ENCODE measurements at places on chromosomes 2 and 18.

DNA sequence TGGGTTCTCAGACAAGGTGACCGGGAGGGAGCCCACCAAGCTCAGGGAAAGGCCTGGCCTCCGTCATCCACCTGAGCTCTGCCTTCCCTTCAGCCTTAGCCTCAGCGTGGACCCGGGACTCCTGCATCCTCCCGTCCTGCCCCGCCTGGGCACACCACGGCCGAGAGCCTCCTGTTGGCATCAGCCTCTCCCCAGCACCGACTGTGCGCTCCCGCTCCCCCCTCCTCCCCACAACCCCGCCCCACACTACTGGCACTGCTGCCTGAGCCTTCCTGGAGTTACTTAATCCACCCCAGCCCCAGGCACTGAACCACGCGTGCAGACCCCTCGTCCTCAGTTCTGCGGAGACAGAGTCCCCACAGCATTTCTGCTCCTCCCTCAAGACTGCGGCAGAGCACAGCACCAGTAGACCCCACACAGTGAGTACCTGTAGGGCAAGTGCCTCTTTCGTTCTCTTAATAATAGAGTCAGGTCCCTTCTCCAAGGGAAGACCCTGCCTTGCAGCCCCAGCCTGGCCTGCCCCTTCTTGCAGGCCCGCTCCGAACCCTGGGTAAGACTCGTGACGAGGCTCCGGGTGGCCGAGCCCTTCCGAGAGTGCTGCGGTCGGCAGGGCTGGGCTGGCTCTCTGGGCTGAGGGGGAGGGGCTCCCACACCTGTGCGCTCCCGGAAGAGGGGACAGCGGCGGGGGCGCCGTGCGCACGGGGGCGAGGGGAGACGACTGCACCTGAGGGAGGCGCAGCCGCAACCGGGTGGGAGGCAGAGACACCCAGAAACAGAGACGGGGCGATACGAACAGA, at the start of gene AMER3:
Gene AMER3, plus strand, starts transcription at position 285 of the 797 bp plus-strand sequence. CDS start 6,533 bp downstream, outside the sequence.
- no peak for DNase-seq

- no peak for DNase-seq
Observed at GRCh38 chr2:98519156-98519555, 74.5 kb downstream of the INPP4A start.

DNA sequence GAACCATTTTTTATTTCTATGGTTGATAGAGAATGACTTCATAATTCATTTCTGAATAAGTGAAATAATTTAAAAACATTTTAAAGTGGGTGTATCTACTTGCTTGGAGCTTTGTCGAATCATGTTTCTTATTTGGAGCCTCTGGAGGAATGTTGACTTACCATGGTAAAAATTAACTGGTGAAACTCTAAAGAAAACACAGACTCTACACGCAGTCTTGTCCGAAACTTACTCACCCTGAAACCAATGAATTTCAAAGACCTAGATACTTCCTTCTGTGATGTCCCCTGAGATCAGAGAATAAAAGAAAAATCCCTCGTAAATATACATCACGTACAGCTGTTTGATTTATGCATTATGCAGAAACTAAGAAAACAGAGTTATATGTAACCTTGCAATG, 665.2 kb upstream of the NRXN1 start:
- DNase-seq = no peak

- no peak for DNase-seq
Observed at GRCh38 chr2:160920061-160920460, 240.2 kb upstream of the TANK start.

GRCh38 chr2:131044757-131045150, 48.5 kb downstream of the FAM168B start:
- DNase-seq = no peak

DNA sequence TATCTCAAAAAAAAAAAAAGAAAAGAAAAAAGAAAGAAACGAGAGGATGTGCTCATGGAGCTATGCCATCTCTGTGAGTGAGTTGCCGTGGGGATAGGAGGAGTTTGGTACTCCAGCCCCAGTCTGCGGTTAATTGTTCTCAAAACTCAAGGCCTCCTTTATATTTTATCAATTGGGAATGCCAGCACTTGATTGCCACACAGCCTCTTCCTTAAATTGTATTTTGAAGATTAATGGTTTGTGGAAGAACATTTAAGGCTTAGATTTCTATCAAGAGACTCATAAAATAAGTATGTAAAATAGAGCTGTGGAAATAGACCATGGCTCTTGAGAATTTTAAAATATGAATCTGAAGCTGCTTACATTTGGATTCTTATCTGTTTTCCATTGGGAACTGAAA, 29.8 kb downstream of the KCNE4 start:
- no peak for DNase-seq

DNA sequence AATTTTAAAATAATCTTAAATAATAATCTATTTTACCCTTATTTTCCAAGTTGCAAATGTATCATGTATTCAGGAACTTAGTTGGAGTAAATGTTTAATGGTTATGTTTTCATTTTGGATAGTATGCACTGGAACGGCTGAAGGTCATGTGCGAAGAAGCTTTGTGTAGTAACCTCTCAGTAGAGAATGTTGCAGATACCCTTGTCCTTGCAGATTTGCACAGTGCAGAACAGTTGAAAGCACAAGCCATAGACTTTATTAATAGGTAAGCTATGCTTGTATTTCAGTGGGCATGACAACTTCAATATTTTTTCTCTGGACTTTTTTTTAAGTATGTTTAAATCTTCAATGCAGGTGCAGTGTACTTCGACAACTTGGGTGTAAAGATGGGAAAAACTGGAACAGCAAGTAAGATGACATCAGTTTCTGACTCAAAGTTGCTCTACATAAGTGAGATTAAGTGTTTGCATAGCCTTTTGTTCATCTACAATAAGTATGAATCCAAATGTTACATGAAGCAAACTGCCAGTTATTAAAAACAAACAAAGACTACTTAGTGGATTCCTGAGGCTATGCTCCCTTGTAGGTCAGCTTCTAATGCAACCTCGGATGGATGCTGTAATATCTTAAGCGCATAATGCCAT, 63.1 kb downstream of the SPOPL start:
- no peak for DNase-seq

DNA sequence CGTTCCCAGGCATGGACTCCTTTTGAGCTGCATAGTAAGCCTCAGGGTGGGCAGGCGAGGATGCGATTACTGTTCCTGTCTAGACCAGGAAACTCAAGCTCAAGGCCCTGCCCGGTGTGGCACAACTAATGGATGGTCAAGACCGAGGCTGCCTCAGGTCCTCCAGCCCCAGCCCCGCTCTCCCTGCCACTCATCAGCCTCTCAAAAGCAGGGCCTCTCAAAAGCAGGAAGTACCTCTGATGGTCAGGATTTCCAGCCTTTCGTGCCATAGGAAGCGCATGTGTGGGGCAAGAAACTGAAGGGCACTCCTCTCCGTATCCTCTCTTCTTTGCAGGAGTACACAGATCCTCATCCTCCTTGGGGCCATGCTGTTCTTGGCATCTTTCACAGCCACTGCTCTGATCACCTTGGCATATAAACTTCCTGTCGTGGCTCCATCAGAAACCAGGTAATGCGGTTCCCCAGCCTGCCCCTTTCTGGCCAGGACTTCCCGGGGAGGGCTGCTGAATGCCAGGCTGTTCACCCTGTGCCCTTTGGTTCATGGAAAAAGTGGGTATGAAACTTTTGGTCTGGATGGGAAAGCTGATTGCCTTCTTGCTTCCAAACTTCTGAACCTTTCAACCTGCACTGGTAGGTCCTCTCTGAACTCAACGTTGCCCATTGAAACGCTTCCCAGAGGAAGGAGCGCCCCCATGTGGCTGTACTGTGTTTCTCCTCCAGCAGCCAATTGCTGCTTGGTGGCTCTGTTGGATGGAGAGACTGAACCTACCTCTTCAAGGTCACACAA, 82.8 kb upstream of the SEC11C start:
- DNase-seq = no peak

DNA sequence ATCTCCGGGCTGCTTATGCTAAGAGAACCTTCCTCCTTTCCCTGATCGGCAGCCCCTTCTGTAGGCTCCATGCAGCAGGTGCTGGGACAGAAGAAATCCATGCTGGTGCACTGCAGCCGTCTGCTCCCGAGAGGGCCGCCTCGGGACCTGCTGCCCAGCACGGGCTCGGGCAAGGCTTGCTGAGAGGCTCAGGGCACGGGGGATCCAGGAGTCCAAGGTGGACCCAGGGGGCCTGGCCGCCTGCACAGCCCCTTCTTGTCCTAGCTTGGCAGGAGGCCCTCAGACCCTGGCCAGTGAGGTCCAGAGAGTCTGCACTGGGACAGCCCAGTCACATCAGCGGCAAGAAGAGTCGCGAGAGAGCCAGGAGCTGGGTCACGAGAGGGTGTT, 13.3 kb upstream of the DUSP2 start:
- no peak for DNase-seq

- no peak for DNase-seq
Observed at GRCh38 chr2:165113414-165113813, 90.4 kb downstream of the SCN3A start.

DNA sequence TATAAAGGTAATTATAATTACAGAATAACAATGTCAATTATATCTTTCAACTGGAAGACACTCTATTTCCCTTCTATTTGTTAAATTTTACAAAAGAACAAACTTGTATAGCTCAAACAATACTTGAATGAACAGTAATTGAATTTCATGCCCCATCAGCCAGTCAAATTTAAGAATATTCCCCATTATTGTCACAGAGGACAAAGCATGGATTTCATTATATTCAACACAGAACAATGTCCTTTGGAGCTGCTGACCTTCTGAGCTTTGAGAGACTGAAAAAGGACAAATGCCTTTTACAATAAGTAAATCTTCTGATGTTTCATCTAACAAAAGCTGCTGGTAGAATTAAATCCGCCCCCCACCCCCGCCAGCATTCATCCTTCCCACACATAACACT, 187.5 kb upstream of the MC4R start:
- no peak for DNase-seq

DNA sequence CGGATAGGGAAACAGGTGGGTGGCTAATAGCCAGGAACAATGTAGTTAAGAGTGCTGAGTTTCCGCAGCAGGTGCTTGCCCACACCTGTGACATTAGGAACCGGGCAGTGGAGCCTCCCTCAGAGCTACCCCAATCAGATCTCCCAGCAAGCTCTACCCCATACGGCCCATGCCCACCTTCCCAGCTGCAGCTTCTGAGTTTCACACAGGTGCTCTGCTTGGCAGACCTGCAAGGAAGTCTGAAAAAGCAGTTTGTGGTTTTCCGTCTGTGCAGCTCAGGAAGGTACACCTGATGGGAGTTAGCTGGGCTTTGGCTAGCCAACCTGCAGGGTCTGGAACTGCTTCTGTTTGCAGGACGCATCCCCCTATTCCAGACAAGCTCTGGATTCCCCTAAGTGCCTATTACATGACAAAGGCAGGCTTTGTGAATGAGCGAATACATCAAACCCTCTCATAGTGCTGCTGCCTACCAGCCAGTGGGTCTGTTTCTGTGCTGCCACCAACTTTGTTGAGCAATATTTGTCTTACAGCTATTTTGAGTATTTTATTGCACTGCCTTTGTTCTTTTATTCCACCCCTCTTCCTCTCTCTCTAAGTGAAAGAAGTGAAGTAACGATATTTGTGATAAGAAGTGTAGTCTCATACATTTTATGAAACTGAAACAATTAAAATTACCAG, 24.7 kb upstream of the CEP68 start:
- no peak for DNase-seq

- no peak for DNase-seq
Observed at GRCh38 chr18:24126155-24126961, 12.5 kb upstream of the CABYR start.

DNA sequence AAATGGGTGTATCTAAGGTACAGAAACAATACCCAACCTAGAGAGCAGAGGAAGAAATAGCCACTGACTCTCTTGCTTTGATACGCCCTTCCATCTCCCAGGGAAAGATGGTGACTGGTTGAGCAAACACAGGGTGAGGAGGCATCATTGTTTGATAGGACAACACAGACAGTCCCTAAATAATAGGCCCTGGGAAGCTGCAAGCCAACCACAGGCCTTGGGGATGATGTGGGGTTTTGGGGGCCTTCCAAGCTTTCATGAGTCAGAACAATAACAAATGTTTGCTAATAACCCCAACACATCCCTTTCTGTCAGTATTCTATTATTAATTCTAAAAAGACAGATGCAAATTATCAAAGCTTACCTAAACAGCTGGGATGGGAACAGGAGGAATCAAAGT, 9.8 kb downstream of the LGALSL start:
- no peak for DNase-seq

DNA sequence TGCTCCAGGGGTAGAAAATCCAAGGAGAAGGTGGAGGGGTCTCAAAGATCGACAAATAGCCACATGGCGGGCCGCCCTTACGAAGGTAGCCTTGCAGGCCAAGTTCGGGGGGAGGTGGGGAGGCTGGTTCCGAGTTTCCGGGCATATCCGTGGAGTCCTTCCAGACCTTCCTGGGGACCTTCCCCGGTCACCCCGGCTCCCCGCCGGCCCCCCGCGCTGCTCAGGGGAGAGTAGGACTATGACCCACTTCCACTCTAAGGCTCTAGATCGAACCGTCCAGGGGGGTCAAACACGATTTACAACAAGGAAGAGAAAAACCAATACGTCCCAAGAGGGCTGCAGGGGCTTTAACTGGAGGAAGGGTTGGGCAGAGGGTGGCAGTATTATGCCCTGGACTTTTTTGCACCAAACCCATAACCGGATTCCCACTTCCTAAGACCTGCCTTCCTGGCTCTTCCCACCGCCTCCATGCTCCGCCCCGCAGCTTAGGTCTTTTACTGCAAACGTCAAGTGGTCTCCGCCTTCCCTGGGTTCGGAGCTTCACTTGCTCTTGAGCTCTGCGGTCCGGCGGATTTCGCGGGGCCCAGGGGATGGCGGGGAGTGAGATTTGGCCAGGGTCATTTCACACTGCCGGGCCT, 779 bp upstream of the LYPD6 start:
- DNase-seq = no peak

DNA sequence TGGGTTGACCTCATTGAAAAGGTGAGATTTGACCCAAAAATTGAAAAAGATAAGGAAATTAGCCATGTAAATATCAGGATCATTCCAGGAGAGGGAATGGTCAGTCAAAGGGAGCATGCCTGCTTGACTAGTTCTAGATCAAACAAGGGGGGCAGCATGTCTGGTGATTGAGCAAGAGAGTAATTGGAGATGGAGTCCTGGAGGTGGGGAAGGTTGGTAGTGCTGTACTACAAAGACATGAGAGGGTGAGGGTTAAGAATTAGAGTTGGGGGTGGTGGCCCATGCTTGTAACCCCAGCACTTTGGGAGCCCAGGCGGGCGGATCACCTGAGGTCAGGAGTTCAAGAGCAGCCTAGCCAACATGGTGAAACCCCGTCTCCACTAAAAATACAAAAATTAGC, 2.0 kb downstream of the MRPL30 start:
- DNase-seq = no peak

DNA sequence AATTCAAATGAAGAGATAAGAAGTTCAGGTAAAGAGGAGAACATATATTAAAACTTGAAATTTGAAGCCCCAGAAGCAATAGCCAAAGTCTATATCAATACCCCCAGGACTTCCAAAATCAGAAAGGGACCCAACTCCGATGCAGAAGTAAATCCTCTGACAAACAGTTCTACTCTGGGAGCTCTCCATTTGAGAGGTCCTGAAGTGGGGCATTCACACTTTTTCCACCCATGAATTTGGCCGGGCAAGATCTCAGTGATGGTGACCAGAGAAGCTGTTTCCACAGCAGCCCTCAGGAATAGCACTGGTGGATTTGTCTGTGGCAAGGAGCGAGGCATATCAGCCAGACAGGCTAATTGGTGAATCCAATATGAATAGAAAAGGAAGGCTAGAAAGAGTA, 313.6 kb upstream of the MC4R start:
- DNase-seq = no peak

- DNase-seq = no peak
Observed at GRCh38 chr2:241496904-241497877, 11.2 kb downstream of the STK25 start.

GRCh38 chr2:81976998-81977397, 1672.4 kb upstream of the LRRTM1 start:
- DNase-seq = no peak

GRCh38 chr2:119233326-119234020, 9.8 kb downstream of the STEAP3 start:
- DNase-seq = no peak

Measured in T-helper 9 cell (primary cell).